WTC11 (cell line): ENCODE measurements at places on chromosomes 11 and 22.

DNA sequence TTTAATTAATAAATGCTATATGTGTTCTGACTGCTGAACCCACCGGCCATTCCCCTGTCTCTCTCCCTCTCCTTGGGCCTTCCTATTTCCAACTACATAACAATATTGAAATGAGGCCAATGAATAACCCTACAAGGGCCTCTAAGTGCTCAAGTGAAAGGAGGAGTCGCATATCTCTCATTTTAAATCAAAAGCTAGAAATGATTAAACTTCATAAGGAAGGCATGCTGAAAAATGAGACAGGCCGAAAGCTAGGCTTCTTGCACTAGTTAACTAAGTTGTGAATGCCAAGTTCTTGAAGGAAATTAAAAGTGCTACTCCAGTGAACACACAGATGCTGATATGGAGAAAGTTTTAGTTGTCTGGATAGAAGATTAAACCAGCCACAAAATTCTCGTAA, 109.2 kb downstream of the TSPAN18 start:
- DNase-seq = no peak

DNA sequence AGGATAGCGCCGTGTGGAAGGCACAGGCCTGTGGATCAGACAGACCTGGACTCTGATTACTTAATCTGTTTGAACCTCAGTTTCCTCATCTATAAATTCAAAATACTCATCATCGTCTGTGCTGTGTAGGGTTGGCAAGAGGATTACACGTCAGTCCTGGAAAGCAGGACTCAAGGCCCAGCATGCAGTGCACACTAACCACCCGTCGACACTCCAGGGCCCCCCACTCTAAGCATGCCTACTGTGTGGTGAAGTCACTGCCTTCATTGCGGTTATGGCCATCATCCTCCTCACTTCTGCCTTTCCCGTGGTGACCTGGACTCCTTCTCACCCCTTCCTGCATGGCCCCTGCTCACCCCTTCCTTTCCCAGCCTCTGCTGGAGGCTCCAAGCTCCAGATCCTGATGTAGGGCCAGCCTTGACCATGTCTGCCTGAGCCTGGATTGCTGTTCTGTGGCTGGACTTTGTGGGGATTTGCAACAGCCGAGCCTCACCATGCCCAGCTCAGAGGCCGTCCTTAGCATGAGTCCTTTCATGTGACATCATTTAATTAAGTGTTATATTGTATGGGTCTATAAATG, 1158.0 kb downstream of the TBC1D22A start:
- DNase-seq = no peak

DNA sequence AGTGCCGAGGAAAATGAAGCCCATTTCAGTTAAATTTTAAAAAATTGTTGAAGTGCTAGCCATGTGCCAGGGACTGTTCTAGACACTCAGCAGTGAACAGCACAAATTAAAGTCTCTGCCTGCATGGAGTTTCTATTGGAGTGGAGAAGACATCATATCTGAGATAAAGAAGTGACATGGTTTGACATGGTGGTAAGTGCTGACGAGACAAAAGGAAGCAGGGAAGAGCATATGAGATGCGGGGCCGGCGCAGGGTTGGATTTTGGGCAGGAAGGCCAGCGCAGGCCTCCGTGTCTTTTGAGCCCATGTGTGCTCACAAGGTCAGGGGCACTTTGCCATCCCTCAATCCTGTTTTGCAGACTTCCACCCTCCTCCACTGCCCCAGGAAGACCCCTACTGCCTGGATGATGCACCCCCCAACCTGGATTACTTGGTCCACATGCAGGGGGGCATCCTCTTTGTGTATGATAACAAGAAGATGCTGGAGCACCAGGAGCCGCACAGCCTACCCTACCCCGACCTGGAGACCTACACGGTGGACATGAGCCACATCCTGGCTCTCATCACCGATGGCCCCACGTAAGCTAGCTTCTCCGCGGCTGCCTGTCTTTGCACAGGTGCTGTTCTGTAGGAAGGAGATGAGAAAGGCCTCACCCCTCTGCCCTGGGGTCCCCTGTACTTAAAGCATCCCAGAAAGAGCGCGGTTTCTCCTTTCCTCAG, 29.6 kb downstream of the AMPD3 start:
- no peak for DNase-seq

DNA sequence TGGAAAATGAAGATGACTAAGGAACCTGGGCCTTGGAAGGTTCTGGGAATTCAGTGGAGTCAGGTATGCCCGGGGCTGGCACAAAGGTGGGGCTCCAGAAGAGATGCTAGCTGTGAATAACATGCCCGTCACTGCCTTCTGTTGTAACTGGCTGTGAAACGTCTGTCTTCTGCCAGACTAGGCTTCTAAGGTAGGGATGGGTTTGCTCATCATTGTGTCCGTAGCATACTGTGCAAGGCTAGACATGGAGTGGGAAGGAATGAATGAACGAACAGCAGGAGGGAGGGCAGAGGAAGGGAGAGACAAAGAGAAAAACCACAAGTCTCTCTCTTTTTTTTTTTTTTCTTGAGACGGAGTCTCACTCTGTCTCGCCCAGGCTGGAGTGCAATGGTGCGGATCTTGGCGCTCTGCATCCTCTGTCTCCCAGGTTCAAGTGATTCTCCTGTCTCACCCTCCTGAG, 327.4 kb downstream of the MN1 start:
- no peak for DNase-seq

DNA sequence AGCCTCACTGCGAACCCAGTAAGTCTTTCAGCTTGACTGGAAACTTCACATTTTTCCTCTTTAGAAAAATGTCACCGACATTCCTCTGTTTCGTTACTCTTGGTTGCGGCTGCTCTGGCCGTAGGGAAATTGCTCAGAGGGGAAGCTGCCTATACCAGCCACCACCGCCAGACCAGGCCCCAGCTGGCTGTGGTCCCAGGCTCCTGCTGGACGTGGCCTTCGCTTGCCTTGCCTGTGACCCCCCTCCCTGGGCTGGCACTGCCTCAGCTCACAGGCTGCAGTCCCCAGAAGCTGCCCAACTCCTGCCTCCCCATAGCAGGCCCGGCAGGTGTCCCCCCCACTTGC, 197.8 kb downstream of the MN1 start:
- DNase-seq = no peak

- no peak for DNase-seq
Observed at GRCh38 chr11:113085446-113085845, 124.2 kb downstream of the NCAM1 start.

DNA sequence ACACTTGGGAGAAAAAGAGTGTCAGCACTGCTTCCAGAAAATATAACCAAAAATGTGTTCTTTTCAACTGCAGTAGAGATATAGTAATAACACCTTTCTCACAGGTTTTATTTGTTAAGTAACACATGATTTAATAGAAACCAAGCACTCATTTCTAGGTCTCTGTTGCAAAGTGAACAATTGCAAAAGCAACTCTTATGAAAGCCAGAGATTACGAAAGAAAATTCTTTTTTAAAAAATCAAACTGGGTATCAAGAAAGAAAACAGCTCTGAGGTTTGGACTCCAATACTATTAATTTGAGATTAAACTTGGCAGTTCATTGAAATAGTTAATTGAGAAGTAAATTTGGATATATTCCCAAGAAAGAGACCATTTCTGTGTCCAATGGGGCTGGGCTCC, 9.8 kb upstream of the XKR3 start:
- no peak for DNase-seq

- DNase-seq = no peak
Observed at GRCh38 chr11:78664636-78665035, 90.0 kb upstream of the NARS2 start.

DNA sequence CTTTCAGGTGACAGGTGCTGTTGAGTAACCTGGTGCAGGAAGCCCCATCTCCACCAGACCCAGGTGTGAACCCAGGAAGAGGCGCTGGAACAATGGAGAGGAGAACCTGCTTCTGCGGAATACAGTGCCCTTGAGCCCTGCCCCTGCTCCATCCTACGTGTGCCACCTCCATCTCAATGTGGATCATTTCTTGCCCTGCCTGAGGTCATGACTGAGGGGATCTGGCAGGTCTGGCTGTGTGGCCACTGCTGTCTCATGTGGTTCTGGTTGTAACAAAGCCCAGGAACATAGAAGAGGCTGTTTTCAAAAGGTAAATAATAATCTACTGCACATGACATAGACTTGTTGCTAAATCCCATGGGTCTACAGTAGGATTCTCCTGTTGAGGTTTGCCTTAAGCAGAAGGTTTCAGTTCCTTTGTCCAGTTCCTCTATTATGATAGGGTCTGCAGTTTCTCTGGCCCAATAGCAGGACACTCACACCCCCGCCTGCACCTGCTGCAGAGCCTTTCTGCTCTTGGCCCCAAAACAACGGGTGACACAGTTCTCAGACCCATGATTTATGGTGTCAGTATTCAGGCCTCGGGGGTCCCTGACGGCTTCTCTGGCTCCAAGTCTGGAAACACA, 113.5 kb upstream of the IGLL5 start:
- no peak for DNase-seq

DNA sequence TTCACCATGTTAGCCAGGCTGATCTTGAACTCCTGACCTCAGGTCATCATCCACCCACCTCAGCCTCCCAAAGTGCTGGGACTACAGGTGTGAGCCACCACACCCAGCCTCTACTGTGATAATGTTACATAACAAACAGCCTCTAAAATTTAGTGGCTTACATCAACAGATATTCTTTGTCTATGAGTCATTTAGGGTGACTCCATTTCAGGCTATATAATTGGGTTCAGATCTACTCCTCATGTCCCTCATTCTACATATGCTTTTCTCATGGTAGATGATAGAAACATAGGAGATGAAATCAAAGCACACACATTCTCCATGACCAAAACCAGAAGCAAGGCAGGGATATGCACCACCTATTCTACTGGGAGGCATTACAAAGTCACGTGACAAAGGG, 72.7 kb downstream of the SIK2 start:
- no peak for DNase-seq
